ENCODE measurements at places on chromosomes 7 and 10. TPM values are rescaled to one million over a fixed set of nuclear protein-coding genes. Genes with fewer than 3 reads are reported as not detected.

Gene FKBP14
- total RNA-seq: 32.4 TPM

Gene CACNB2
- total RNA-seq: 0.33 TPM

Gene C10orf53
- under 0.01 TPM for total RNA-seq

Gene RAB19
- not detected for total RNA-seq

Gene TSPAN33
- 0.11 TPM for total RNA-seq

Gene MYO3A
- total RNA-seq: not detected

Gene CFAP69
- total RNA-seq: 4.4 TPM

Gene PILRA
- 0.12 TPM for total RNA-seq

Gene KCNH2
- total RNA-seq: 4.4 TPM

Gene CFAP46
- total RNA-seq: 0.87 TPM

Gene GRID1
- total RNA-seq: 0.33 TPM

Gene PITX3
- total RNA-seq: not detected

Gene TMEM176A
- total RNA-seq: 0.22 TPM
